NCI-H69 (cell line): ENCODE measurements at places on chromosomes 3 and 15.

- no peak for DNase-seq
These were observed 81.4 kb downstream of the NCEH1 start for GRCh38 chr3:172629470-172629869.

DNA sequence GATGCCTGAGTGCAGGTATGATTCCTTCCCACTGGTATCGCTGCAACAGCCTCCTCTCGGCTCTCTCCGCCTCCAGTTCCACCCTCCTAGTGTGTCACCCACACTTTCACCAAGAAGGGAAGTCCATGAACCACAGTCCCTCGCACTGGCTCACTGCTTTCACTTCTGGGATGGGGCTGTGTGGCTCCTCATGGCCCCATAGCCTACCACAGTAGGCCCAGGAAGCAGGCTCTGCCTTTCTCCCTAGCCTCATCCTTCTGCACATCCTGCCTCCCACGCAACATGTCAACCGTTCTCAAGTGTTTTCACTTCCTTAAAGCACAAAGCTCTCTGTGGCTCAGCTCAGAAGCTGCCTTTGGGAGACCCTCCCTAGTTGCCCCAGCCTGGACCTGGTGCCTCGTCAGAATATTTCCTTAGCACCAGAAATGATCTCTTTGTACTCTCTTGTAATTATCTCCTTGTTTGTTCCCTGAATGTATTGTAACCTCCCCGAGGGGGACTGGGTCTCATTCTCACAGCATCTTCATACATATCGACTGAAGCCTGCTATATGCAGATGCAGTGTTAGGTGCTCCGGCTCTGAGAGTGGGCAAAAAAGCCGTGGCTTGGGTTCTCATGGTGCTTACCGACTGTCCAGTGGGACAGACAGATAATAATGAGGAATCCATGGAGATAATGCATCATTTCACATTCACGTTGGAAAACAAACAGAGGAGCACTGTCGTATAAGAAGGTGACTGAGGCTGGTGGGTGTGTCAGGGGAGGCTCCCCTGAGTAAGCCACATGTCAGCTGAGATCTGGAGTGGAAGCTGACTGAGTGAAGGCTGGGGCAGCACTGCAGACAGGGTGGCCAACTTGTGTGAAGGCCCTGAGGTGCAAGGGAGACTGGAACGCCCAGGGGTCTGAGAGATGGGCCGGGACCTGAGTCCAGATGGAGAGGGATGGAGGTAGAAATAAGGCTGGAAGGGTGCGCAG is 107.1 kb downstream of the DGKG start:
- no peak for DNase-seq

DNA sequence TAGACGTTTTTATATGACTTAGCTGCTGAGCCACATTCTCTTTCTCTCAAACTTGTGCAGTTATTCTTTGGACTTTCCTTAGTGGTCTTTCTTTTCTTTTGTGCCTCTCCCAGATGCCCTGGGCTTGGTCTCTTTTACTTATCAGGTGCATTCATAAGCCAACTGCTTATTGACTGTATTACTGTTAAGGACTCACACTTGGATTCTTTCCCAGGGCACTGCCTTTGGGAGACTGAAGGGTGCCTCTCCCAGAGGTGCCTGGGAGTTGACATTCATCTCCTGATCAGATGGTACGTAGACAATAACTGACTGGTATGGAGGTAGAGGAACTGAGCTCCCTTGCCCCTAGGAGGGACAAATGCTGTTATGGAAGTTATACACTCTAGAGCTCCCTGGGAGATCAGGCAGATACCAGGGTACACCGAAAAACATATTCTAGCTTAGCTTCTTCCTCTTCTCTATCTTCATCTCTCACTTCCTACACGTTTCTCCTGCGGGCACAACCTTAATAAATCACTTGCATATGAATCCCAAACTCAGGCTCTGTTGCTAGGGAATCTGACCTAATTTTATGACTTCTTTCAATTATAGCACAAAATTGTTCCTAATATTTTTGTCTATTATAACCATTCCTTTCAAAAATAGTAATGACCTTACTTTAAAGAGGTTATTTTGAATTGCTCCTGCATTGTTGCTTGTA is 24.7 kb downstream of the PARP15 start:
- no peak for DNase-seq

DNA sequence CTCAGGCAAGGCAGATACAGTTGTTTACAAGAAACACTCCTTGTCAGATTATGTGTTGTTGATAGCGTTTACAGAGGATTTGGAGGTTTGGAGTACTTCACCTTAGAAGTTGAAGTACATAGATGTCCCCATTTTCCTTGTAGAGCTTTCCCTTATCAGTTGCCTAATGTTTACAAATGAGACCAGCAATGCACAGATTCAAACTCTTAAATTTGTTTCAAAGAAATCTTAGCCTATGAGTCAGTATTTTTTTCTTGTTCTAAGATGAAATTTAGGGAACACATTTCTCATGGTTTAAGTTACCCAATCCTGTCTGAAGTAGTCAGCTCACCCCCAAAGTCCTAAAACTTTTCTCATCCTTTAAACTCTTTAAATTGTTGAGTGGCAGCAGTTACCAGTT is 6.3 kb upstream of the EIF5A2 start:
- DNase-seq, result no peak

GRCh38 chr3:124730941-124731297 is 667 bp downstream of the UMPS start:
- no peak for DNase-seq

- DNase-seq, result no peak
These were observed 52.8 kb upstream of the CCNB2 start for GRCh38 chr15:59051873-59052861.

- DNase-seq, result no peak
These were observed 9.2 kb upstream of the GATM start for GRCh38 chr15:45387380-45388007.

DNA sequence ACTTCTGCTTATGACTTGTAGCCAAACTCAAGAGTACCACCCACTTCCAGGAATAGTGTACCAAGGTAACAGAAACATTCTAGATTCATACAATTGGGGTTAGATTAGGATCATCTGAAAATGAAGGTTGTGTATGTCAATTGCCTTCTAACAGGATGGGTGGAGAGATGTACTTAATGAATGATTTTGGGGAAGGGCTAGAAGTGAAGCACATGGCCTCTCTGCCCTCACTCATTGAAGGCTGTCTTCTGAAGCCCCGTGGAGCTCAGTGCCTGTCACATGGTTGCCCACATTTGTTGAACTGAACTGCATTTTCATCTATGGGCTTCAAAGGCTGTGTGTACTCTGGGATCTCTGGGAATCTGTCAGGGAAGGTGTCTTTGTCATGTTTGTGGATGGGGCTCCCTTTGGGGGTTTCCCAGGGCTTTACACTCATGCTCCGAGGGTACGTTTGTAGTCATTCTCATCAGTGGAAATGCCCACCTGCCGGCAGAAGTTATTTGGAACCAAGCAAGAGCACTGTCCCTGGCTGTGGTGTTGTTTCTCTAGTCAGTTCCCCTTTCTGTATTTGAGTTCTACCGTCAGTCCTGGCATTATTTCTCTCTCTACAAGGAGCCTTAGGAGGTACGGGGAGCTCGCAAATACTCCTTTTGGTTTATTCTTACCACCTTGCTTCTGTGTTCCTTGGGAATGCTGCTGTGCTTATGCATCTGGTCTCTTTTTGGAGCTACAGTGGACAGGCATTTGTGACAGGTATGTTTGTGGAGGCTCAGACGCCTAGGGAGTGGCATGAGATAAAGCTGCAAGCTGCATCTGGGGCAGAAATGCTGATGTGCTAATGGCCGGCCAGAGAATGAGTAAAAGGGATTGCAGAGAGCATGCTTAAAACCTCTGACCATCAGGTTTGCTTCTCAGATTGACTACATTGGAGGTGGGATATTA is 22.4 kb downstream of the CD86 start:
- DNase-seq, result no peak

GRCh38 chr3:13501958-13502790 is 22.1 kb downstream of the HDAC11 start:
- no peak for DNase-seq

GRCh38 chr15:61256231-61256630 is 27.1 kb upstream of the RORA start:
- no peak for DNase-seq

- no peak for DNase-seq
These were observed 720.6 kb upstream of the CBLB start for GRCh38 chr3:106589311-106589942.

DNA sequence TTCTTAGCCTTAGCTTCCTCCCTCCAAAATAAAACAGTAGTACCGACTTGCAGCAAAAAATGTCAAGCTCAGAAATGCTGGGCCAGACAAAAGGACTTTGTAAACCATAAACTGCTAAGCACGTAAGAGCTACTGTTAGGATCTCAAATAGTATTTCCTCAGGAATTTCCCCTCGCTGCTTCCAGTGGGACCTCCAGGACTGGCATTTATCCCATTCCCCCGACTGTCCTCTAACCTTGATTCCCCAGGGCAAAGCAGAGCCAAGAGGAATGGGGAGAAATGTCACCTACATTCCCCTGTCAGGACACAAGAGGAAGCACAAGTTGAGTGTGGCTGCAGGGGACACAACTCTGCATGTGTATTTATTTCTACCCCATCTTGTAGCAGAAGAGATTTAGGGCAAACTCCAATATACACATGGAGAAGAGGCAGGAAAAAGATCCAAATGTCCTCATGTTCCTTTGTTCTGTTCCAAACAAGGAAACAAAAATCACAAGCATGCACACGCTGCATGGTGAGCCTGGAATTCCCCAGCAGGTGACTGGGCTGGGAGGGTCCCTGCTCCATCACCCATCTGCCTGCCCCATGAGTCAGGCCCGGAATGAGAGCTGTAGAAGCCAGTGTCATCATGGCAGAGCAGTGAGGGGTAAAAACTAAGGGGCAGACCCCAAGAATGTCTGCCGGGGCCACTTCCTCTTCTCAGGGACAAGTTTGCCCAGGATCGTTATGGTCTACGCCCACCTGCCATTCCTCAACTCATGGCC is 4.2 kb downstream of the STOML1 start:
- DNase-seq, result no peak

- DNase-seq, result no peak
These were observed 19.0 kb downstream of the XYLB start for GRCh38 chr3:38365469-38366062.

DNA sequence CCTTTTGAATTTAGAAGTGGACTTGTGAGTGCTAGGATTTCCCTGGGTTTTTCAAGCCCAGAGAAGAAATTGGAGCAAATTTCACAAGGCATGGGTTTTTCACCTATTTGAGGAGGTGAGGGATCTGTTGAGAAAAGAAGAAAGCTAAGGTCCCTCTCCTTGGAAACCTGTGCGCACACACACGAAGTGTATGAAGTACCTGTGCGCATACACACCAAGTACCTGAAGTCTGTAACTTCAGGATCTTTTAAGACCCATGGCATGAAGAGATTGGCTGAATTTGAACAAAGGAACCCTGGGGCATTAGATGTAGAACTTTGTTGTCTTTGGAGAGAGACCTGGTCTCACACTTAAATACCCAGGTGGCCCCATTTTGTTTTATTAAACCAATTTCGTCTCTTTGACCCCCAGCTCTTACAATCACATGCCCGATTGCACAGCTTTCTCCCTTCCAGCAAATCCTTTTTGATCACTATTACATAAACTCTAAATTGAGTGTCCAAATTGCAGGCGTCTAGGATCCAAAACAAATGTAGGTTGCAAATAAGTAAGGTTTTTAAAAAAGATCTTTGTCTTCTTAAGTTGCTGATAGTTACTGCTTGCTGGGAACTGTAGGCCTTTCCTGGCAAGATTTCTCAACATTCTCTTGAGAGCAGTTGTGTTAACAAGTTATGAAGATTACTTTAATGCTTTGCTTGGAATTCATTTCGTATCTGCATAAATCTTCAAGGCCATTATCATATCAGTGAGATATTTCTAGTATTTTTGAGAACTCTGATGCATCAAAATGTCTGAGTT is 64.3 kb downstream of the CMTM8 start:
- no peak for DNase-seq

DNA sequence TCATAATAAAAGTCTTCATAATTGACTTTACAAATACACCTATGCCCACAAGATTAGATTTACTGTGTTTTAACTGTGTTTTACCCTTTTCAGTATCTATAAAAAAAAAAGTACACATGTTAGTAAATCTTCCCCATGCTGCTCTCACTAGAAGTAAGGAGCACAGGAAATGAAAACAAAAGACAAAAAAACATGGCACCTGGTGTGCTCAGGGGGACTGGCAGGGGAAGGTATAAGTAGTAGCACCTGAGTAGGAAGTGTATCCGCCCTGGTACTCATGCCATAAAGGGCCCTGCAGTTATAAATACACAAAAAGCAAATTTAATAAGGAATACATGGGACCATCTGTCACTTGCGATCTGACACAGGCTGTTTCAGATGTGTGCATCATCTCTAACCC is 8.9 kb upstream of the ALDH1A2 start:
- peak; percentile 12 for DNase-seq

- DNase-seq, result no peak
These were observed 29.6 kb upstream of the CTDSPL2 start for GRCh38 chr15:44397869-44398268.

GRCh38 chr3:58723173-58723572 is 56.6 kb upstream of the FAM3D start:
- DNase-seq, result no peak

- peak; percentile 28 for DNase-seq
These were observed 21.2 kb downstream of the NGRN start for GRCh38 chr15:90286678-90287077.

GRCh38 chr3:35721628-35722027 is 82.3 kb downstream of the ARPP21 start:
- no peak for DNase-seq

DNA sequence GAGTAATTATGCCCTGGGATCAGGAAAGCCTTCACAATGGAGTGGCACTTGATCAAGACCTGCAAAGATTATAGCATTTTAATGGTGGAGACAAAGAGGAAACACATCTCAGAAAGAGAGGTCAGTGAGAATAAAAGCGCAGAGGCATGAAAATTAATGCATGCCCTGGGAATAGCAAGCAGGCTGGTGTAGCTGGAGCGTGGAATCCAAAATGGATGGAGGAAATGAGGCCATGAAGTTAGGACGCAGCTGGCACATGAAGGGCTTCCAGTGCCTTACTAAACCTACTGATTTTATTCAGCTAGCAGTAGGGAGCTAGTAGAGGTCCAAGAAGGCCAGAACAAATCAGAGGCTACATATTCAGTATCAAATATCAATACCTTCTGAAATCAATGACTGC is 38.1 kb downstream of the TMEM212 start:
- no peak for DNase-seq

GRCh38 chr3:53104762-53105161 is 25.5 kb downstream of the RFT1 start:
- no peak for DNase-seq

GRCh38 chr3:95798628-95799027 is 1015.8 kb upstream of the EPHA6 start:
- DNase-seq, result no peak

DNA sequence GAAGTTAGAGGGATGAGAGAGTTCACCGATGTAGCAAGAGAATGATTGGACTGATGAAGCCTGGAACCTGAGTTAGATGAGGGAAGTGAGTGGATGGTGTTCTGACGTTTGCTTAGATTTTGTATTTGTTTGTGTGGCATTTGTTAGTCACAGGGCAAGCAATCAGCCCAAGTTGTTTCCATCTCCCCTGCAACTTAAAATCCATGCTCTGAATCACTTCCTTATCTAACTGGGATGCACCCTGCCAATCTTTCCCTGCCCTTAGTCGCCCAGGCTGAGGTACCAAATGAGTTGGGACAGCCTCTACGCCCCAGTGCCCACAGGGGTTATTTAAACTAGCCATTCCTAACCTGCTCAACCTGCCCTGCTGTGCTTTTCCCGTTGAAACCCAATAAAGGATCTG is 12.6 kb downstream of the PAQR5 start:
- DNase-seq, result no peak

- no peak for DNase-seq
These were observed 349.5 kb upstream of the POU1F1 start for GRCh38 chr3:87625876-87626275.

GRCh38 chr15:43509660-43510199 is 7.7 kb upstream of the MAP1A start:
- DNase-seq, result no peak

GRCh38 chr3:46163556-46164041 is 44.5 kb downstream of the CCR1 start:
- DNase-seq, result no peak
